NCI-H1930 (cell line): ENCODE measurements at places on chromosomes 12 and 14.

GRCh38 chr14:92247947-92248346, 75.0 kb upstream of the SLC24A4 start:
- DNase-seq = no peak

GRCh38 chr12:75756111-75756510, 244.7 kb upstream of the KRR1 start:
- DNase-seq = peak; percentile 7

DNA sequence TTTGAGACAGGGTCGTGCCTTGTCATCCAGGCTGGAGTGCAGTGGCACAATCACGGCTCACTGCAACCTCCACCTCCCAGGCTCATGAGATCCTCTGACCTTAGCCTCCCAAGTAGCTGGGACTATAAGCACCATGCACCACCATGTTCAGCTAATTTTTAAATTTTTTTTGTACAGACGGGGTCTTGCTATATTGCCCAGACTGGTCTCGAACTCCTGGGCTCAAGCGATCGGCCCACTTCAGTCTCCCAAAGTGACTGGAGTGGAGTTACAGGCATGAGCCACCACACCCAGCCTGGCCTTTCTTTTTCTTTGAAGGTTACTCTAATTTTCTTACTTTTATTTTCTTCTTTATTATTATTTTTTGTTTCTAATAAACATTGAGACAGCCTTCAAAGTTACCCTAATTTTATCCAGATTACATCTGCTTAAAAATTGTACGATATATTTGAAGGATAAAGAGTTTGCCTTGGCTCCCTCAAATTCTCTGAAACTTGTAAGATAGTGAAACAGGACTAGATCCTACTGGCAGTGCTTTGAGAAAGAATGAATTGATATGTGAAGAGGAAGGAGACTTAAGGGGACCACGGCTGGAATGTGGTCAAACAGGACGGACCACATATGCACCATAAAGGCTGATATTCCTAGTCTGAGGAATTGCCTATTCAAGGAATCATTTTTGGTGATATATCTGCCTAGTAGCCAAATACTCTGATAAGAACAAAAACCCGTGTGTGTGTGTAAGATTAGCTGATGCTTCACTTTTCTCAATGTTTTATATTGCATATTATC, 14.1 kb upstream of the SINHCAF start:
- no peak for DNase-seq

DNA sequence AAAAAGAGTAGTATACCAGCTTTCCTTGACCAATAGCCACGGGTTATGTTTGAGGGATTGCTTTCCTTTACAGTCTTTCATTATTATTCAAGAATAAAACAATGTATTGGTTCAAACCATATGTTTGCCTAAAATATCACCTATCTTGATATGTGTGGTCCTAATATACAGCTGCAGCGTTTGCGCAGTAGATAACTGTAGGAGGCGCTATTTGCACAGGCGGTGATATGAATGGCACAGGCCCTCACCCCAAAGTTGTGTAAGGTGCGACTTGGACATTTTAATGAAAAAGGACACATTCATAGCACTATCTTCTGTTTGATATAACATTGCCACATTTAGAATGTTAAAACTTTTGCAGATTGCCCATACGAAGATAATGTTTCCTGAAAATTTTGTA, 298.4 kb downstream of the TRHDE start:
- DNase-seq = no peak

- no peak for DNase-seq
These were observed 308.7 kb upstream of the DIO3 start for GRCh38 chr14:101252443-101253214.

- no peak for DNase-seq
These were observed 133.9 kb upstream of the PDE3A start for GRCh38 chr12:20234474-20234873.

DNA sequence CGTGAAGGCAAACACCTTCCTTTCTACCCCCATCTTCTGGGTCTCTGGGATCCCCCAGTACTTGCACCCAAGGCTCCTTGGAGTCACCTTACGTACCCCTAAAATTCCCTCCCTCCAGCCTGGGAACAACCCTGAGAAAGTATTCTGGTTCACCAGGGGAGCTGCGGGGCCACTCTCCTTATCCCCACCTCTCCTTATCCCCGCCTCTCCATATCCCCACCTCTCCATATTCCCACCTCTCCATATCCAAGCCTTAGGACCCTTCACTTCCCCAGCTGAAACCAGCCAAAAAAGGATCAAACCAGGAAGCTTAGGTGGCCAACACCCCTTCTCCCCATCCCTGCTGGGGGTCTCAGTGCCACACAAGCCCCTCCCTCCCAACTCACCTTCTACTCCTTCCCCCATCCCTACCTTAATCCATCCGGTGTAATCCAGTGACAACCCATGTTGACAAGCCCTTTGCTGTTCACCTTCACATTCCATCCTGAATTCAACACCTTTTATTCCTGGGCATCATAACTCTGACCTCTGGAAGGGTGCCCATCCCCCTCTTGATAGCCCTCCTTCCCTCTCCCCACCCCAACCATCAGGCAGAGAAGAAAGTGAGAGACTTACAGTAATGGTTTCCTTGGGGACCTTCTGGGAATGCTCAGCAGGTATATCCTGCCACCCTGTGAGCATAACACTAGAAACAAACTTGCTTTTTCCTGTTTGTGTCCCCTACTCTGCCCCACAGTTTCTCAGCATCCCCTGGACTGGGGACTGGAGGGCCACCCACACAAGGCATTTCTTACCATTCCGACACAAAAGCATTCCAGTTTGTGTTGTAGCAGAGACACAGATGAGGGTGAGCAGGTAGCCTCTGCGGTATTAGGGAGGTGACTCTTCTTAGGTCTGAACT, 1.6 kb upstream of the MSI1 start:
- no peak for DNase-seq

DNA sequence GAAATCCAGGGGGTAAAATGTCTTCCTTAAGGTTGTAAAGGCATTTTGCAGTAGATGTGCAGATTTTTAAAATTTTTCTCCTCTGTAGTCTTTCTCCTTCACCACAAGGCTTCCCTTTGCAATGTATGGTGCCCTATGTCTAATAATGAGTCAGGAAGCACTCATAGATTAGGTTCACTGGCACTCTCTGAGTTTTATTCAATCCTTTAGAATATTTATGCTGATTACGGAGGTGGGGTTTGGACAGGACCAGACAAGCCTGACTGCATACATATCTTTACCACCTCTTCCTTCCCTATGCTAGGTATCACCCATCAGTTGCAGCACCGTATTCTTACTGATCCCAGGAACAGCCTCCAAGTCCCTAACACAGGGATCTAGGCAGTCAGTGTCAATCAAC, 99.5 kb downstream of the NEDD1 start:
- no peak for DNase-seq

DNA sequence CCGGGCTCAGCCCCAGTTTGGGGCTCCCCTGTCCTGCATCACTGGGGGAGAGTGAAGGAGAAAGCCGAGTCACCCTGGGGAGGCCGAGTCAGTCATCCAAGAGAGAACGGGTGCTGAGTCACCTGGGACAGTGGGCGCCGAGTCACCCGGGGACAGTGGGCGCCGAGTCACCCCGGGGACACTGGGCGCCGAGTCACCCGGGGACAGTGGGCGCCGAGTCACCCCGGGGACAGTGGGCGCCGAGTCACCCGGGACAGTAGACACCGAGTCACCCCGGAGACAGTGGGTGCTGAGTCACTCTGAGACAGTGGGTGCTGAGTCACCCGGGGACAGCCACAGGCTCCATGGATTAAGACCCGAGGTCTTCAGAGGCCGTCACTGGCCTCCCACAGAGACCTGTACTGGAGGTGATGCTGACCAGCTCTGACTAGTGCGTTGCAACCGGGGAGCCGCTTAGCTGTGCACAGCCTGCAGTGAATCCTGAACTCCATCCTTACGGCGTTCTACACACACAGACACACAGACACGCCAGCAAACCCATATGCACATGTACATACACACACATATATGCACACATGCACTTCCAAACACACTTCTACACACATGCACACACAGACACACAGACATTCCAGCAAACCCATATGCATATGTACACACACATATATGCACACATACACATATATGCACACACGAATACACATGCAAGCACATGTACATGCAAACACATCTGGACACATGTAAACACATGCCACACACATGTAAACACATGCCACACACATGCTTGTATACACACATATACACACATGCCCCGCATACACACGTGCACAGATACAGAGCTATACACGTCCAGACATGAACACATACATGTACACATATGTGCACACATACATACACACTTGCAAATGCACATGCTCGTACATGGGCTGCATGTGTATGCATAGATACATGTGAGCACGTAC, 64.9 kb upstream of the GALNT9 start:
- DNase-seq = no peak
